ENCODE measurements at places on chromosomes 1 and 21.

- DNase-seq, result peak; percentile 65
Measured at GRCh38 chr1:41108696-41109275, 87.3 kb upstream of the SLFNL1 start.

GRCh38 chr1:217919683-217920388, 288.7 kb downstream of the SPATA17 start:
- no peak for DNase-seq

DNA sequence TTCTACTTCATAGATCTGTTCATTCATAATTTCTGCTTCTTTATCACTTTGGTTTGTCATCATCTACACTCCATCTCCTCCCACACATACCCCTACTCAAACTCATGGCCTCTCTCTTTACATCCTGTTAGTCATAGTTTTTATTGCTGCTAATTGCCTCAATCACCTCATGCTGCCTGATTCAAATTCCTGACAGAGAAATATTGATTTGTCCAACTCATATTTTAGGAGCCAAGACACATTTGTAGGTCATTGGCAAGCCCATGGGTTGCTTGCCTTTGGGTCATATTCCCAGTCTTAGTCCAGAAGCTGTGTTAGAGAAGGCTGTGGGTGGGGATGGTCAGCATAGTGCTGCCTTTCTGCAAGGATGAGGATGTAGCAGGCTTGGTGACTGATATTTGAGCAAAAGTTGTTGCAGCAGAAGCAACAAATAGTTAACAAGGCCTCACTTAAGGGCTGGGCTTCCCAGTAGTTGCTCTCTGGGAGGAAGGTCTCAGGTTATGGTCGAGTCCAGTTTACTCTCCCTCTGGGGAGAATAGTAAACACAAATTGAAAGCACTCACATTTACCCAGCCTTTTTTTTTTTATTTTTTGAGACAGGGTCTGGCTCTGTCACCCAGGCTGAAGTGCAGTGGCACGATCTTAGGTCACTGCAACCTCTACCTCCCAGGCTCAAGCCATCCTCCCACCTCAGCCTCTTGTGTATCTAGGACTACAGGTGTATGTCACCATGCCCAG, 22.4 kb upstream of the EPS15 start:
- no peak for DNase-seq

GRCh38 chr1:4830707-4831106, 176.3 kb downstream of the AJAP1 start:
- no peak for DNase-seq

- no peak for DNase-seq
Measured at GRCh38 chr1:235776396-235776795, 90.3 kb downstream of the LYST start.
